ENCODE measurements at places on chromosomes 1 and 21.

DNA sequence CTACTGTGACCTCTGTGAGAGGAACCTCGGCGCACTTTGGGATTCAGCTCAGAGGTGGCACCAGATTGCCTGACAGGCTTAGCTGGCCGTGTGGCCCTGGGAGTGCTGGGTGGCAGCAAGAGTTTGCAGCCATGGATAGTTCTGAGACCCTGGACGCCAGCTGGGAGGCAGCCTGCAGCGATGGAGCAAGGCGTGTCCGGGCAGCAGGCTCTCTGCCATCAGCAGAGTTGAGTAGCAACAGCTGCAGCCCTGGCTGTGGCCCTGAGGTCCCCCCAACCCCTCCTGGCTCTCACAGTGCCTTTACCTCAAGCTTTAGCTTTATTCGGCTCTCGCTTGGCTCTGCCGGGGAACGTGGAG is 67.5 kb downstream of the DISC1 start:
- no peak for DNase-seq

- DNase-seq, result no peak
Measured at GRCh38 chr1:151897991-151898431, 11.3 kb downstream of the THEM4 start.

GRCh38 chr21:45510466-45510955 is 31.7 kb downstream of the SLC19A1 start:
- DNase-seq, result no peak

DNA sequence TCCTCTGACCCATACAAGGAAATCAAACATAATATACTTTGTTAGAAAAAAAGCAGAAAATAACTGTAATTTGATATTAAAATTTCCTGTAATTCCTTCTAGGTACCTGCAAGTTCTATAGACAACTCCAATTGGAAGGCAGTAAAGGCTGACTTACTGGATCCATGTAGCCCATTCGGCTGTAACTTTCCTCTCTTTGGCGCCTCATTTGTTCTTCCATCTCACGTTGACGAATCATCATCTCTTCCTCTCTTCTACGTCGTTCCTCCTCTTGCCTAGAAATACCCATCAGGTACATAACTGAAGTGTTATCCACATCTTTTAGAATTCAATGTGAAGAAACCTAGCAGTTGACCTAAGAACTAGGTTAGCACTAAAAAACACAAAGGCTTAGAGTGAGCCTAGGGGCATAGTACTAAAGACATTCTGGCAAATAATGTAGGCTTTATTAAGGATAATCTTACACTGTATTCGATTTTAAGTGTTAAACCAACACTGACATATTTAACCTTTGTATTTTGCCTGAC is 5.1 kb downstream of the SFPQ start:
- DNase-seq, result no peak

- DNase-seq, result no peak
Measured at GRCh38 chr1:107748531-107748930, 216.4 kb downstream of the VAV3 start.

- no peak for DNase-seq
Measured at GRCh38 chr1:214330715-214331114, 49.8 kb downstream of the SMYD2 start.

DNA sequence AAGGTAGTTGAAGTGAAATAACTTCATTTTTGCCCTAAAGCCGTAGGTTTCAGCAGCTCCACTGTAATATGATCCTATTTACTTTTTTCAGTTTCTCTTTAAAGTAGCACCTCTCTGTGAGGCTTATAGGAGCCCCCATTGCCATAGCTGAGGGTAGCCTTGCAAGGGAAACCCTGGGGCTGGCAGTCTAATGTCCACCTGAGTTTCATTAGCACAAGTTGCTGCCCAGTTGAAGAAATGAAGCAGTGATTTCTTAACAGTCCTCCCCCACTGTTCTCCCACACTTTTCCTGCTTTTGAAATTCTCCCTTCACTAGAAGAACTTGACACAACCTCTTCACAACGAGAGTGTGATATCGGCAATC is 1.5 kb downstream of the HMCN1 start:
- no peak for DNase-seq

DNA sequence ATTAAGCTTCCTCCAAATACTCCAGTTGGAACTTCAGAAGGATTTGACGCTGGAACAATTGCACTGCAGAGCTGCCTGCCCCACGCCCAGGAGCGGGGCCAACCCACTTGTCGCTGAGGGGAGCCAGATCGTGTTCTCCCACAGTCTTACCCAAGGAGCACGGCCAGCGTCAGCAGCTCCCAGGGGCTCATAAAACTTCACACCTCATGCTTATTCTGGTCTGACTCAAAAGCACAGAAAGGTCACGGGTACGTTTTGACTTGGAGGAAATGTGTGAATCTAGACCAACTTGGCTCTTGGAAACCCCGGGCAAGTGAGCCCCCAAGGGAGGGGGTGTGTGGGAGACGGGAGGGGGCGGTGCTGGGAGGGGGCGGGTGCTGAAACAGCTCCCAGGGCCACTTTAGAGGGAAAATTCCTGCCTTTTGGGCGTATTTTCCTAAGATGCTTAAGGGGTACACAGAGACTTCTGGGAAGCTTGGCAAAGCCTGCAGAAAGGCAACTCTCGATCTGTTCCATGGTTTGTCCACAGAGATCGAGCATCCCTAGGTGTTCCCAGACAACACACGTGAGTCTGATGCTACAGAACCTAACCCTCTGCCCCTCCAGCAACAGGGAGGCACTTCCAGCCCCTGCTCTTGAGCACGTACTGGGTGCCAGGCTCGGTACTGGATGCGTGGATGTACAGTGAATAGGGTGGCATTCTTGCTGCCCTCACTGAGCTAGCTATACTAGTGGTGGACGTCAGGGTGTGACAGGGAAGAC is 98.9 kb downstream of the DHRS3 start:
- no peak for DNase-seq

- DNase-seq, result no peak
Measured at GRCh38 chr1:172851077-172851476, 192.2 kb downstream of the FASLG start.

DNA sequence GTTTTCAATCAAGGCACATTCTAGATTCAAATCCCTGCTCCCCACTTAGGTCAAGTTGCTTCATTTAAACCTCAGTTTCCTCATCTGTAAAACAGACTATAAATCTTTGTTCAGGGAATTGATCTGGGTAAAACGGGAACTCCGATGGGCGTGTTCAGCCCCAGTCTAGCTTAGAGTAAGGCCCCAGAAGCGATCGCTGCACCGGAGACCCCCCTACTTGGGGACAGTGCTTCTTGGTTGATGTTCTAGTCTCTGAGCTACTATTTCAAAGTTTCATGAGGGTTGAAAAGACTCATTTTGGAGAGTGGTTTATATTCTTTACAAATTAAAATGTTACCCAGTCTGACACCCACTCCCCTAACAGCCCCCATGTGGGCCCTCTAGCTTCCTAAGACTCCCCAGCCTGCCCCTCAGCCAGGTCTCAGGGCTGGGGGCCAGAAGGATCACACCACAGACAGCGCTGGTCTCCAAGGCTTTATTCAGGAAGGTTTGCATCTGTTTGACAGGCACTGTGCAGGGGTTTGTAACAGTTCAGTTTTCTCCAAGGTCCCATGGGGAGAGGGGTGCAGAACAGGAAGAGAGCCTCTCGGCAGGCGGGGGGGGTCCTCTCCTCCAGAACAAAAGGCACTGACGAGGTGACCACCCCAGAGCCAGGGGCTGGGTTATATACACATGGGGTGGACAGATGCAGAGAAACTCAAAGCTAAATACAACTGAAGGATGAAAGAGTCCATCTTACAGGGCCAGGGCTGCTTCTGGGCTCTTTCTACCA is 82.9 kb downstream of the STUM start:
- DNase-seq, result no peak

- no peak for DNase-seq
Measured at GRCh38 chr1:3372317-3372716, 82.1 kb upstream of the ARHGEF16 start.

DNA sequence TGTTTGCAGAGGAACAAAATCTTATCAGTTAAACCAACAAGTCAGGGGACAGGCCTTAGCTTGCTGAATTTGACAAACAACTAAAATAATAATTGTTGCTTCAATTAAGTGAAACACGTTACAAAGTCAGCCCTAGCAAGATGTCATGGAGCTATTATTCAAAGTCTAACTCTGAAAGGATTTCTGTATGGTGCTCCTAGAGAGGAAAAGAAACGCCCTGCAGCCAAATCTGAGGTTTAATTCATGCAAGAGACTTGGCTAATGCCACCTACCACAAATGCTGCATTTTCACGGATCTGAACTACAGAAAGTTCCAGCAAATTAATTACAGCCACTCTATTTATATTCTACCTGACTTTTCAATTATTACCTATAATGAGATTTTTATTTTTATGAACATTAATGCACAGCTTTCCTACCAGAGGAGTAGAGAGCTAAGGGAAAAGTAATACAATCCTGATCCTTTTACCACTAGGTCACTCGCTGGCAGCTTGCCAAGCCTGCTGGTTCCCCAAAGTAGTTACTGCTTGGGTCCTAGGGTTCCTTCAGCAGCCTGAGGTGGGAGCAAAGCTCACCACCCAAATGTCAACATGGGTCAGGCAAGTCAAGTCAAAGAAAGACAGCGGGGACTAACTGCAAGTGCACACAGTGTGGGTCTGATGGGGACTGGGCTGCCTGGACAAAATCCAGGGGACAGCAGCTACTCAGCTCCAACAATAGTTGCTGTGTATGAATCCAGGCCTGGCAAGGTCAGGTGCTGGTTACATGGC is 8.5 kb downstream of the COLGALT2 start:
- no peak for DNase-seq

- DNase-seq, result no peak
Measured at GRCh38 chr21:32817208-32817607, 45.7 kb upstream of the PAXBP1 start.

GRCh38 chr1:193185211-193185610 is 1.2 kb downstream of the B3GALT2 start:
- DNase-seq, result no peak

GRCh38 chr1:2415801-2416208 is 3.4 kb upstream of the PEX10 start:
- DNase-seq, result no peak

GRCh38 chr1:22273686-22274681 is 131.1 kb upstream of the WNT4 start:
- no peak for DNase-seq

DNA sequence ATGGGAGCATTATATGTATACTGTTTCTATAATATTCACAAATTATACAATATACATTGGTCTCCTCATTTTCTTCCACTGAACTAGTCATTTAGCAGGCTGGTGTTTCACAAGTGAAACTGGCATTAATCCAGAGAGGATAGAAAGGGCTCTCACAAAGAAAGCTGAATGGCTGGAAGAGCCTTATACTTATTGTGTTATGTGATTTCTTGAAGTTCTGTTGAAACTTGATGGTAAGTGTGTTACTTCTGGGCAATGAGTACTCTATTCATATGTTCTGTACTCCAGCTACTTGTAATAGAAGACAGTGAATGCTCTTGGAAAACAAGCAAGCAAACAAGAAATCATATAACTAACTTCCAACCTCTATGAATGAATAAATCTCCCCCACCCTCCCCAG is 14.9 kb downstream of the STX12 start:
- DNase-seq, result no peak

DNA sequence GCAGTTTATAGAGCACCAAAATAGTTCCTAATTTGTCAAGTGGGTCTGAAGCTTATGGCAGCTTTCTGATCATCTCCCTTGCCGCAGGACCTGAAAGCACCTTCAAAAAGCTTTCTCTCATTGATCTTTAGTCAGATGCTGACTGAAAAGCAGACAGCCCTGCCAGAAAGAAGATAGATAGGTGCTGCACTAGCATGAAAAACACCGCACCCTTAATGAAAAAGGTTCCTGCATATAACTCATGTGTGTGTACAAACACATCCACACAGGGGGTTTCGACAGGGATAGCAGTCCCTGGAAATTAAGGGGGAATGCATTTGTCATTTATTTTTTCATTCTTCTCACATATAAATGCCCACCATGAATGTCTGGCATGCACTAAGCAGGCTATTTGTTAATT is 361.7 kb upstream of the SNX7 start:
- no peak for DNase-seq

- no peak for DNase-seq
Measured at GRCh38 chr1:114467491-114467890, 43.5 kb downstream of the TRIM33 start.

GRCh38 chr1:100353988-100354387 is 1.7 kb downstream of the CDC14A start:
- no peak for DNase-seq

DNA sequence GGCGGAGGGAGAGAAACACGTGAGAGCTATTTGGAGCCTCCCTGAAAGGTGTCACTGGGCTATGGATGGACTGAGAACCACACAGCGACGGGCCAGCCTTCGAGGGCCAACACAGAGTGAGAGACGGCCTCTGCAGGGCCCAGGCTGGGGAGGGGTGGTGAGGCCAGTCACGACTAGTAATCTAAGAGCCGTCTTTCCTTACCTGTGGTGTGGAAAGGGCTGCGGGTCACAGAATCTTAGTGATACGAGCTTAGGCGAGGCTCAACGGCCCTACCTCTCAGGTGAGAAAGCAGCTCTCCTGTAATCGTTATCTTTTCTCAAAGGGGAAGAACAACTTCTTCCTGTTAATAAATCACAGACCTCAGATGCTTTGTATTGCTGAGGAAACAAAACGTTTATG is 33.4 kb upstream of the COX20 start:
- no peak for DNase-seq

GRCh38 chr1:184214128-184214527 is 162.6 kb downstream of the TSEN15 start:
- no peak for DNase-seq

- no peak for DNase-seq
Measured at GRCh38 chr1:203638950-203639349, 12.3 kb downstream of the ATP2B4 start.

DNA sequence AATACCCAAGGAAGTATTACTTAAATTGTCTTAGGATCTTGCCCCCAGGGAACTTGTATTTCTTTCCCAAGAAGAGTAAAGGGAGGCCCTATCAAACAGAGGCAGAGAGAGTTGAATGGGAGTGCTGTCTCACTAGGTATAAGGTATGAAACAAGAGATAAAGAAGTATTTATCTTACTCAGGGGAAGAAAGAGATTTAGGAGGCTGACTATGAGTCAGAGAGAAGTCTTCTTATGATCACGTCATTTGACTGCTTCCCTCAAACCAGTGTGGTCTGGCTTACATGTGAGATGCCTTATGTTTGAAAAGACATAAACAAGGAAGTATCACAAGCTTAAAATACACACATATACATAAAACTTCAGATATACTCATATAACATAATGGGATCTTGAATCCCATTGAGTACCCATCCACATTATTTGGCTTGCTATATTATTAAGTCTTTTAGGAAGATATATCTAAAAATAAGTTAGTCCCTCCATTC is 29.6 kb downstream of the DUSP10 start:
- peak; percentile 14 for DNase-seq

- DNase-seq, result no peak
Measured at GRCh38 chr21:32413697-32414578, 1.4 kb downstream of the EVA1C start.

GRCh38 chr1:44798481-44799365 is 1.5 kb upstream of the PLK3 start:
- DNase-seq, result no peak

DNA sequence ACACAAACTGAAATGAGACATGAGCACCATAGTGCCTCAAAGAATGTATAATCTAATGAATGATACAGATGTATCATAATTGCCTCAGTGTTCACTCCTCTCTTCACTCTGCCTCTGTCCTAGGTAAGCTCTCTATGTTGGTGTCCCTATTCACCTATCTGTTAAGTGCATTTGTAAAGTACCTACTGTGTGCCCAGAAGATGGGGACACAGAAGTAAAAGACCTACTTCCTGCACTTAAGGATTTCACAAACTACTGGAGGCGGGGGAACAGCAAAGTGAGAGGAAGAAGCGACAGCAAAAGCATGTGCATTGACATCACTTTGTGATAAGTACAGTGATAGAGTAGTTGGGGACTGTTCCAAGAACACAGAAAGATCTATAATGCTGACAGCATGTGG is 18.1 kb downstream of the RD3 start:
- DNase-seq, result no peak

- no peak for DNase-seq
Measured at GRCh38 chr1:69914976-69915765, 290.2 kb downstream of the LRRC40 start.

Data from activated T-cell treated with anti-CD3 and anti-CD28 coated beads for 4 hours (primary cell).